Lung microvascular endothelial cell (primary cell): ENCODE measurements at places on chromosomes 13 and 19.

GRCh38 chr13:71240911-71241310 is 626.1 kb downstream of the DACH1 start:
- DNase-seq, result no peak

GRCh38 chr13:40220299-40220935 is 446.0 kb downstream of the FOXO1 start:
- DNase-seq, result no peak

DNA sequence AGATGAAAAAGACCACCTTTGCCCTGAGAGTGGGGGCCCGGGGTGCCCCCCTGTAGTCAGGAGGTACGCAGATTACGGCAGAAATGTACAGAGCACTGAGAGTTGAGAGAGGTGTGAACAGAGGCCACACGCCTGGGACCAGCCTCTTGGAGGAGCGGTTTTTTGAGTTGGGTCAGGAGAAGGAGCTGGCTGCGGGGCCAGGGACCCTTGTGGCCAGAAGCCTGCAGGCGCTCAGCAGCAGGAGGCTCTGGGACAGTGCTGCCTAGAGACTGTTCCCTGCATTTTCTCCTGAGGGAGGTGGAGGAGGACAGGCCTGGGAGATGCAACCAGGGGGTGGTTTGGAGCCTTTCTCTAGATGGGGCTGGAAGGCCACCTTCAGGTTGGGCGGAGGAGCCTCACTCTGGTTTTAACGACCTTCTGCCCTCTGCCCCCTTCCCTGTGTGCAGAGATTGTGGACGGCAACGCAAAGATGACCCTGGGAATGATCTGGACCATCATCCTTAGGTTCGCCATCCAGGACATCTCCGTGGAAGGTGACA is 39.7 kb downstream of the CAPN12 start:
- DNase-seq, result no peak

- no peak for DNase-seq
Observed at GRCh38 chr13:26971990-26972887, 199.4 kb downstream of the USP12 start.

DNA sequence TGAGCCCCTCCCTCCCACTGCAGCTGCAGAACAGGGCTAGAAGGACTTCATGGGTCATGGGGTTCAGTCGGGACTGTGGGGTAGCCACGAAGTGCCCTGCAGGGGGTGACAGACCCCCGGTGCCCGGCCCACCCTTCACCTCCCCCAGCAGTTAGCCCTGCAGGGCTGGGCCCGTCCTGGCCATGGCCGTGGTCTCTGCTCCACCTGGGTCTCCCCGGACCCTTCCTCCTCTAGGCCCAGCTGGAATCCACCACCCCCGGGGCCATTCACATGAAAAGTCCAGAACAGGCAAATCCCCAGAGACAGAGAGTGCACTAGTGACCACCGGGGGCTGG is 17.3 kb downstream of the MKNK2 start:
- no peak for DNase-seq

GRCh38 chr19:2727640-2727944 is 6.4 kb upstream of the DIRAS1 start:
- DNase-seq, result no peak

- no peak for DNase-seq
Observed at GRCh38 chr19:33384983-33385382, 11.5 kb downstream of the CEBPG start.
